Activated CD4-positive, alpha-beta T cell treated with anti-CD3 and anti-CD28 coated beads, Interleukin-2, amount 50 U/mL, for 4 hours (primary cell): ENCODE measurements at places on chromosomes 13 and 19.

GRCh38 chr13:85603735-85604134 is 195.5 kb downstream of the SLITRK6 start:
- DNase-seq = no peak

DNA sequence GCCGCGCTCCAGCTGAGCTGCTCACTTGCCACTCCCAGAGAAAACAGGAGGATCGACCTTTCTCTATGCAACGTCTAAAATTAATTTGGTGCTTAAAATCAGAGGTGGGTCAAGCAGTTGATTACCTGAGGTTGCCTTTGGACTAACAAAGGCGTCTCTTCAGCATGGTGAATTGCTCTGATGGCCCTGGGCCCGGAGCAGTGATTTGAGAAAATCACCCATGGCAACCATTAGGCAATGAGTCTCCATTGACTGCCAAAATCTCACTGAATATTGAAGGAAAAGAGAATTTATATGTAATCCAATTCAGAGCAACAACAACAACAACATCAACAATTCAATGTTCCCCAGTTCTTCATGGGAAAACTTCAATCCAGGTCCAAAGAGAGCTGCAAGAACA is 61.8 kb downstream of the IRS2 start:
- no peak for DNase-seq

GRCh38 chr19:38319421-38320258 is at the start of gene KCNK6:
TSS of gene KCNK6 (plus strand) at chr19:38319845. CDS start at chr19:38319951, 106 bp downstream.
- DNase-seq = peak; percentile 42

DNA sequence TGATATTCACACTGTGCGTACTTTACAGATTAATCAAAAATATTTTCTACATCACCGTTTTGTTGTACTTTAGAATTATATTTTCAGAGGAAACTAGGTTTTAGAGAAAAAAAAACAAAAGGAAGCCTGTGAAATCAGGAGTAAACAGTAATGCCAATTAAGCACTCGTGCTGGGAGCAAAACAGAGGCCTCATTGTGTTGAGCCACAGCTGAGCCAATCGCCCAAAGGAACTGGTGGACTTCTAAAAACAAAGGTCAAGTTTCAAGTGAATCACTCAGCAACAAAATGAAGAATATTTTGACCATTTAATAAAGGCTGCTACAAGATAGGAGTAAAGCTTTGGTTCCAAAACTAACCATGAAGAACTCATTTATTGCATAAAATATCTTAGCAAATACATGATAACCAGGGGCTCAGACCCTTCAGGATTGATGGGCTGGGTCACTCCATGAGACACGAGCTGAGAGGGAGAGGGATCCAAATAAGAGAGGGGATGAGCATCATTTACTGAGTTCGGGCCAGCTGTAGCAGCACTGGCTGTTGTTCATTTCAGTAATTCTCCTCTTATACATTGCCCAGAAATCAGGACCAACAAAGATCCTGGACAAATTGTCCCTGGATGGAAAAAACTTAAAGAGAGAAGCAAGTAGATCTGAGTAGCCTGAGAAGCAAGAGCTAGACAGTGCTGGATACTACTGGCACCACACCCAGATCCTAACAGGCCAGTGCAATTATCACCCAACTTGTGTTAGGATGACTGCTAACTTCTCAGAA is 8.3 kb upstream of the NALCN start:
- no peak for DNase-seq

GRCh38 chr13:100363285-100363711 is 225.3 kb downstream of the GGACT start:
- no peak for DNase-seq

DNA sequence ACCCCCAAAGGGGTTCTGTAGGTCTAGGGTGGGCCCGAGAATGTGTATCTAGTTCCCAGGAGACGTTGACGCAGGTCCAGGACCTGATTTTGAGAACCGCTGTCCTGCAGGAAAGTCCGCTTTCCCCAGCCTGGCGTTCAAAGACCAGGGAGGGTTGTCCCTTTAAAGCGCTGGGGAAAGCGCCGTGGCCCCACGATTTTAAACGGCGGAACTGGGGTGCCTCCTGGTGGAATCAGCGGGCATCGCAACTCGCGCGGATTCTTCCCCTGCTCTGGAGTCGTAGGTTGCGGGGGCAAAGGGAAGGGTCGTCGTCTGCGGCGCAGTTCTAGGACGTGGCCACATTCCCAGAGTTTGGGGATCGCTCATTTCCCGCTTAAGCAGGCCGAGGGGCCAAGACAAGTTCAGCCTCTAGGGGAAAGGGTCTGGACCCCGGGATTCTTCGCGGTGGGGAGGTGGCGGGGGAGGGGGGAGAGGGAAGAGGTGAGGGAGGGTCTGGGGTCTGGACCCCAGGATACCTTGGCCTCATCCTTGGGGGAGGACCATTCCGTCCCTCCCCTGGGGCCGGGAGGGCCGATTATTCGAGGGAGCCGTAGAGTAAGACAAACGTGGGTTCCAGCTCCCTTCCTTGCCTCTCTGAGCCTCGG is 7.7 kb downstream of the PNMA8B start:
- DNase-seq = peak; percentile 80

- no peak for DNase-seq
Observed at GRCh38 chr13:97262058-97262457, 39.9 kb downstream of the MBNL2 start.

DNA sequence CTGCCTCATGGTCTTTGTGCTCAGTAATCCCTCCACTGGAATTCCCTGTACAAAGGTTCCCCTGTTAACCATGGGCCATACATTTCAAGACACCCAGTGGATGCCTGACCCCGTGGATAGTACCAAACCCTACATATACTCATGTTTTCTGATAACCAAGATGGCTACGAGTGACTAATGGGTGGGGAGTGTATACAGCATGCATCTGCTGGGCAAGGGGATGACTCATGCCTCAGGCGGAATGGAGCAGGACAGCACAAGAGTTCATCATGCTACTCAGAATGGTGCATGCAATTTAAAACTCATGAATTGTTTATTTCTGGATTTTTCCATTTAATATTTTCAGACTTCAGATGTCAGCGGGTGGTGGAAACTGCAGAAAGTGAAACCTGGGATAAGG is 13.3 kb upstream of the FGF9 start:
- no peak for DNase-seq

DNA sequence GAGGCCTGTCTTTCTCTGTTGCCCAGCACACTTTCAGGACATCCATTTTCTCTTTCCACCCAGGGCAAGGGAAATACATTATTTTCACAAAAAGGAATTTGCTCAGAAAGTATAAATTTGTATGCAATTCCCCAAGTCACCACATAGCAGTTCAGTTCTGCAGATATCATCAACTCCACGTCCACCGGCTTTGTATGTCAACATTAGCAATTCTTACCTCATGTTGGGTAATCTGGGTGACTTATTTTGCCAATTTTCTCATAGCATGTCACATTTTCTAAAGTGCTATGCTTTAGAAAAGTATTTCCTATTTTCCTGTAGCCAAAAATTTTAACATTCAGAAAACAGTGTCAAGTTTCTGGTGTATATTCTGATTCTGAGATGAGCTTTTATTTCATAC is 501.8 kb downstream of the EFNB2 start:
- DNase-seq = no peak
